T-cell (primary cell): ENCODE measurements at places on chromosomes 7 and 10.

- no peak for DNase-seq
Measured at GRCh38 chr10:77744245-77744644, 106.6 kb upstream of the KCNMA1 start.

GRCh38 chr10:109183366-109183765 is 739.9 kb downstream of the XPNPEP1 start:
- DNase-seq = no peak

DNA sequence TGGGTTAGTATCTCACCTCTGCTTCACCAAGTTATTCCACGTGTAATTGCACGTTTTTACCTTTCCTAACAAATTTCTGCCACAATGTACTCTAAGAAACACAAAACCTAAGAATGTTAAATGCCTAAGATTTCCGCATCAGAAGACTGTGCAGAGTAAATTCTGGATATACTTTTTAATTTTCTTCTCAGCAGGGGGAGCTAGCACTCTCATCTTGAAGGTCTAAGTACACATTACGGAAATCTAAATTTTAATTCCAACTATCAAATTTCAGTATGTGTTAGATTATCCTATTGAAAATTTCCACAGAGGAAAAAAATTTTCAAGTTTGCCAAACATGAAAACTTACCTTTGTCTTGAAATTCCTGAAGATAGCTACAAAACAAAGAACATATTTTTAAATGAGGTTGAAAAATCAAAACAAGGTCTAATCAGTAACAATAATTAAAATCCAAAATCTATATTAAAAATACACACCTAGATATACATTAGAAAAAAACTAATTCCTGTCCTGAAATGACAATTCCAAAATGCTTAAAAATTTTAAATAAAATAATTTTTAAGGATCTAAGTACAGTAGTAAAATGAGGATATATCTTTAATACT is 10.5 kb downstream of the SKAP2 start:
- no peak for DNase-seq

GRCh38 chr10:124516181-124516580 is 54.6 kb downstream of the LHPP start:
- no peak for DNase-seq
